Renal cortex interstitium (tissue), 15 donors: ENCODE measurements at places on chromosomes 13 and 19. TPM values are rescaled to one million over a fixed set of nuclear protein-coding genes. Genes with fewer than 3 reads are reported as not detected.
A peak's percentile ranks its signal among the peaks of the same experiment; 100 is the strongest.

GRCh38 chr13:71408416-71408815 is 458.6 kb downstream of the DACH1 start:
- DNase-seq, result no peak

- no peak for DNase-seq
Measured at GRCh38 chr19:38653028-38653571, 5.7 kb downstream of the ACTN4 start.

DNA sequence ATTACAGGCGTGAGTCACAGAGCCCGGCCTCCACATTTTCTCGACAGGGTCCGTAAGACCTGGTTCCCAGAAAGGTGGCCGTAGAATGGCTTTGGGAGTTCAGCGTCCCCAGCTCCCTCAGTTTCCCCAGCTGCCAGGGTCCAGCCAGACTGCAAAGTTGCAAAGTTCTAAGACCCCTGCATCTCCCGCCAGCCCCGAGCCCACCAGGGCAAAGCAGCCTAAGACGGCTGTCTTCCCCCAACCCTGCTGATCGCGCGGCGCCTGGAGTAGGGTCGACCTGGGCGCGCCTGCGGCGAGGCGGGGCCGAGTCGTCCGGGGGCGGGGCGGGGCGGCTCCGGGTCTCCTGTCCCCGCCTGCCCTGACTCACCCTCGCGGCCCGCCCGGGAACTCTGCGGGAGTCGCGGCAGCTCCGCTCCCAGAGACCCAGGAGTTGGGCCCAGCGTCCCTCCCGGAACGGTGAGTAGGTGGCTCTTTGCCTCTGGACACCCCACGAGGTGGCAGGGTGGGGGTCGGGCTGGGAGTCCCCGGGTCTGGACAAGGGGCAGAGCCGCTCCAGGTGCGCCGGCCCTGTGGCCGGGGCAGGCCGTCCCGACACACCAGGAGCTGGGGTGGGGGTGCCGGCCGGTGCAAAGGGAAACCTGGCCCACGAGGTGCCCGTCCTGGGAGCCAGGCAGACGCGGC is at the start of gene LRRC8E:
Gene LRRC8E, plus strand, starts transcription at position 366 of the 681 bp plus-strand sequence. CDS start 7,094 bp downstream, outside the sequence.
- no peak for DNase-seq

PNKP gene
- 41.8 TPM for polyA plus RNA-seq

ACTL9 gene
- not detected for polyA plus RNA-seq

DNA sequence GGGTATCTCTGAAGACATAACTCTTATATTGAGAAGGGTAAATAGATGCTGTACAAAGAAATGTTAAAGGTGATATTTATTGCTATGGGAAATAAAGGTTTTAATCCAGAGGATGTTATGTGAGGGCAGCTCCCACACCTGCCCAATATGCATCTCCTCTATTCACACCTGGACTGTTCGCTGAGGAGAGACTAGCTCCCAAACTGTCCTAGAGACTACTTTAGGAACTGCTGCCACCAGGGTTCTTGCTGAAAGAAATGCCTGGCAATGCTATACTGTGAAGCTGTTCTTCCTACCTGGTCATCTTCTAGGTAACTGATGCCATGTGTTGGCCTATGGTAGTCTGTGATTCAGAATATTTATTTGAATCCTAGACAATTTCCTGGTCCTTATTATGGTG is 1421.5 kb upstream of the SPRY2 start:
- DNase-seq, result no peak

CEACAM4 gene
- not detected for polyA plus RNA-seq

- no peak for DNase-seq
Measured at GRCh38 chr19:55528030-55528803, 8.7 kb downstream of the SBK2 start.

DNA sequence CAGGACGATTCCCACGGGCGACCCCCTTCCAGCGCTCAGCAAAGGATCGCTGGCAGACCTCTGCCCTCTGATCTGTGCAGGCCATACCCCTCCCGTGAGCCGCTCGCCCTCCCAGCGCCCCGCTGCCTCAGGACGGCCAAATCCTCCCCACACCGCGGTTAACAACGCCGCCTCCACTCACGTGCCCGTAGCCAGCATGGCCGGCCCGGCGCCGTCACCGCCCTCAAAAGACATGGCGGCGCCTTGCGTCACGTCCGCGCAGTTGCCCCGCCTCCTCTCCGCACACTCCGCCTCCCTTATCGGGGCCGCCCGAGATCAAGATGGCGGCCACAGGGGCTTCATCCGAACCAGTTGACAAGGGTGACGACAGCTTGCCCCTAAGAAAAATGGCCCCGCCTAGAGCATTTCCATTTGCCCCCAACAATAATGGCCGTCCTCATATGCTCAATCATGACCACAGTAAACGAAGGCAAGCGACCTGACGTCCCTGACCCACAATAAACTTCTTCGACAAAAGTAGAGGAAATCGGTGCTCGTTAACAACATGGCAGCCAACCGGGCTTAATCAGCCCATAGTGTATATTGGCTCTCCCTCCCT is 634 bp downstream of the AKT1S1 start:
- peak; percentile 98 for DNase-seq
